ENCODE measurements at places on chromosomes 1 and 21.

DNA sequence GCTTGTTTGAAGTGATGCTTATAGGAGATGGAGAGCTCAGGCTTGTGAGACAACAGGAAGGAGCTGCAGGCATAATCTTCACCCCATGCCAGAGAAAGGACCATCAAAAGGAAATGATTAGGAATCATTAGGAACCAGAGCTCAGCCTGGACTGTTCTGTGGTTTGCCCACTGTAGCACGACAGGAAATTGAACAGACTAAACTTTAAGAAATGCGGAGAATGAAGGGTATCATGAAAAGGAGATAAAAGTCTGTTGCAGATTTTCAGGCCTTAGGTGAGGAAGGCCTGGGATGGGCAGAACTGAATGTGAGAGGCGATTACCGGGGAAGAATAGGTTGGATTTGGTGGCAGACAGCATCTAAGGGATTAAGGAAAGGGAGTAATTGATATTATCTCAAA is 292.0 kb upstream of the PLXNA2 start:
- DNase-seq, result no peak

DNA sequence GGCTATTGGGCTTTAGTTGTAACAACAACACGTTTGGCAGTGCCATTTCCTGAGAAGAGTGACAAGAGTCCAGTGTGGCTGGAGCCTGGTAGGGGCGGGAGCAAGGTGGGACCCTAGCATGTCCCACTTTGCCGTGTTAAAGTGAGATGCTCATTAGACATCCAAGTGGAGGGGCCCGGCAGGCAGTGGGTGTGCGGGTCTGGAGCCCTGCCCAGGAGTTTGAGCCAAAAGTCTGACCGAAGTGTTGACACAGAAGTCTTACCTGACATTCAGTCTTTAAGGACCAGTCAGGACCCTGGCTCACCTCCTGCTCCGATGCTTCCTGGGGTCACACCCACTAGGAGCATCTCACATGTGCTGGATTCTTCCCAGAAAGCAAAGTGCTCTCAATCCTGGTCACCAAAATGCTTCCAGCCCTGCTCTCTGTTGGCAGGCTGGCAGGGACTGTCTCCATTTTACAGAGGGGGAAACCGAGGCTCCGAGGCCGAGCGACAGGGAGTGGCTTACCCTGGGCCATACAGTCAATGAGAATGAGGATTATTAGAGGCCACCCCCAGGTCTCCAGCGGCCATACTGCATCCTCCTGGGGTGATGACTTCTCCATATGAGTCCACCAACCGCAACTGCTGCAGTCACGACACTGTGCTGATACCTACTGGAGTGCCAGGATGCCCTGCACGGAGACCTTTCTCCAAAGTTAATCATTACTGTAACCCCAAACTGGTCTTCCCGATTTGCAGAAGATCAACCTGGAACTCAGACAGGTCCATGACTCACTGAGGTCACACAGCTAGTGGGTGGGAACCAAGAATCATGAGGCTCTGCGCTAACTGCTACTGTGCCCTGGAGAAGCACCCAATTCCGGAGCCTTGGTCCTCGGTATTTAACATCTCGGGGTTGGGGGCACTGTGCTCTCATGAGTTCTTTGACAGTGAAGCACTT is 112.7 kb downstream of the PRDM2 start:
- no peak for DNase-seq

GRCh38 chr1:154753426-154753825 is 116.7 kb downstream of the KCNN3 start:
- no peak for DNase-seq

GRCh38 chr1:240312872-240313271 is 221.2 kb downstream of the FMN2 start:
- no peak for DNase-seq

GRCh38 chr1:117753232-117753631 is 147.4 kb downstream of the TENT5C start:
- DNase-seq, result no peak

All from activated gamma-delta T cell treated with anti-CD3 and anti-CD28 coated beads, Interleukin-2, amount 50 U/mL, for 16 hours (primary cell).